ENCODE measurements at places on chromosomes 4 and X.

- DNase-seq: no peak
Observed at GRCh38 chr4:155319516-155319915, 57.2 kb downstream of the MAP9 start.

- no peak for DNase-seq
Observed at GRCh38 chr4:52260514-52261210, 209.6 kb downstream of the SPATA18 start.

DNA sequence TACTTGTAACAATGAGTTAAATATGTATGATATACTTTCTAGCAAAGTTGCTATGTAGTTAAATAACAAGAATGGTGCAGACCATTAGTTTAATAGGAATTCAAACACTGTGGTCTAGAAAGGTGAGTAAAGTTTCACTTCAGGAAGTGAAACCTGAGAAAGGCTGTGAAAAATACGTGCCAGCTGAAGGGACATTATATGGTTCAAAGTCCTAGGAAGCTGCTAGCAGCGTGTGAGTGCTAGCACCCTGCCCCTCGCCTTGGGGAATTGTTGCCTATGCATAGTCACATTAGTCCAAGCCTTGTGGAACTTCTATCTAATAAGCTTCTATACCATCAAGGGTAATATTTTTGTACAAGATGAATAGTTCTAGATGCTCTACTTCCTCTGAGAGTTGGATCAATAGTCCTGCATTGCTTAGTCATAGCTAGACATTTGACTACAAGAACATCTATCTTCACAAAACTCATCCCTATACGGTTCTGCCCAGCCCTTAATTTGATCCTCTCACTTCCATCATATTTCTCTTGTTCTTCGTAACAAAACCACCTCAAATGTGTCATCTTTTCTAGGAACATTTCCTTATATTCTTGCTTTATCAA lies 45.8 kb upstream of the ARSJ start:
- no peak for DNase-seq

DNA sequence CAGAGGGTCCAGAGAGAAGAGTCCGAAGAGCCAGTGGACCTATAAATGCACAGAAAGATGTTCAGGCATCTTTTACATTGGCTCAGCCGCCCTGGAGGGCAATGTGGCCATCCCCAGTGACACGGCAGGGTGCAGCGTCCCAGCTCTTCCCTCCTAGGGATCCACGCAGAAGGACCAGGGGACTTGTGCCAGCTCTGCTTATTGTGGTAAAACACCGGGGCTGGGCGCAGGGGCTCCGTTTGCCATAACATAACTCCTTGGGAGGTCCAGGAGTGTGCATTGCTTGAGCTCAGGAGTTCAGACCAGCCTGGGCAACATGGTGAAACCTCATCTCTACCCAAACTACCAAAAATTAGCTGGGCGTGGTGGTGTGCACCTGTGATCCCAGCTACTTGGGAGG lies 70.2 kb downstream of the CPZ start:
- no peak for DNase-seq

DNA sequence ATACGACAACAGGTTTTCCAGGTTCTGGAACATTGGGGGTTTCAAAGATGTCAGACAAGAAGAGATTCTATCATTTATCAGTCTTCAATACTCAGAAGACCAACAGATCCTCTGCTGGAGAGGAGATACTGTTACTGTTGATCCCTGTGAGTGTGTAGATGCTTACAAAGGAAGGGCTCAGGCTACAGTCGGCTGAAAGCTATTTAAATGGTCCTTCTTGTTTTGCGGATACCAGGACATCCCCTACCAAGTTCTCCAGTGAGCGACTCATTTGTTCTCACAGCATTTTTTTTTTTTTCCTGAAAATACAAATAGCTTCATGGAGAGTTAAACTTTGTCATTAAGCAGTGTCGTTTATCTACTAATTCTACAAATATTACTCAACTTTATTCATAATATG lies 201.6 kb downstream of the CAMK2D start:
- no peak for DNase-seq

Data from NK-92 treated with Interleukin-12 subunit alpha and Interleukin-12 subunit beta, amount 100 ng/mL, for 24 hours (cell line).